ENCODE measurements at places on chromosomes 1 and 21. TPM values are rescaled to one million over a fixed set of nuclear protein-coding genes. Genes with fewer than 3 reads are reported as not detected.

- peak; percentile 85 for DNase-seq
- H3K4me1 ChIP-seq = peaks cover 57% of the 10 kb centered on the region
- H3K27me3 ChIP-seq = no peaks in the 10 kb centered on the region
- H3K36me3 ChIP-seq = no peaks in the 10 kb centered on the region
Measured at GRCh38 chr21:28771790-28772501, 220.7 kb downstream of the LTN1 start.

DNA sequence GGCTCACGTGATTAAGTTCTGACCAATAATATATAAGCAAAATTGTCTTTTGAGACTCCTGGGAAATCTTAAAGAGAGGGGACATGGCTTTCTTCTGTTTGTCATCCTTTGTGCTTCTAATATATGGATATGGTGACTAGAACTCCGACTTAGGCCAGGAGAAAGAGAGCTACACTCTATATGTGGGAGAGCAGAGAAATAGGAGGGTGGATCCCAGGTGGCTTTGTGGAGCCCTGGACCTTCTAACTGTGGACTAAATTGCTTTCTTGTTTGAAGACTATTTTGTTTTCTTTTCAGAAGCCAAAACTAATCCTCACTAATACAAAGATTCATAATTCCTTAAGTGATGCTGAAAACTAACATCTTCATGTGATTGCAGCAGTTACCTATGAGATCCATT lies 75.0 kb downstream of the CENPF start:
- H3K27me3 ChIP-seq = no peaks in the 10 kb centered on the region
- H3K4me1 ChIP-seq = no peaks in the 10 kb centered on the region
- no peaks in the 10 kb centered on the region for H3K36me3 ChIP-seq
- H3K27ac ChIP-seq = no peak overlapping the region
- H3K4me3 ChIP-seq = no peak overlapping the region

- H3K4me1 ChIP-seq = no peaks in the 10 kb centered on the region
- no peak overlapping the region for H3K27ac ChIP-seq
- no peaks in the 10 kb centered on the region for H3K36me3 ChIP-seq
- no peaks in the 10 kb centered on the region for H3K27me3 ChIP-seq
Measured at GRCh38 chr1:183764981-183765380, 39.9 kb upstream of the RGL1 start.

DNA sequence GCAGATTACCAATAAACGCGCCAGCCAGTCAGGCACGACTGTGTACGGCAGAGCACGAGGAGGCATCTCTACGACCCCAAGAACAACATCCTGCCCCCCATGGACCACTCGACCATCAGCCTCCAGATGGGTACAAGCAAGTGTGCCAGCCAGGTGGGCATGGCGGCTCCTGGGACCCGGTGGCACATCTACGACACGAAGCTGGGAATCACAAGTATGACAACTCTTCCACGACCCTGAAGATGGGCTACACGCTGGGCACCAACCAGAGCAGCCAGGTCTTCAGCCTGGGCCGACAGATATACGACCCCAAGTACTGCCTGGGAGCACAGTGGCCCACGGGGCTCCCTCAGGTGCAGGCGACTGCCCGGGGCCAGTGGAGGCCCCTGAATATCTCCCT lies 217.6 kb downstream of the POTED start:
- no peak overlapping the region for H3K27ac ChIP-seq
- H3K36me3 ChIP-seq = no peaks in the 10 kb centered on the region
- no peaks in the 10 kb centered on the region for H3K4me1 ChIP-seq
- H3K27me3 ChIP-seq = no peaks in the 10 kb centered on the region

DNA sequence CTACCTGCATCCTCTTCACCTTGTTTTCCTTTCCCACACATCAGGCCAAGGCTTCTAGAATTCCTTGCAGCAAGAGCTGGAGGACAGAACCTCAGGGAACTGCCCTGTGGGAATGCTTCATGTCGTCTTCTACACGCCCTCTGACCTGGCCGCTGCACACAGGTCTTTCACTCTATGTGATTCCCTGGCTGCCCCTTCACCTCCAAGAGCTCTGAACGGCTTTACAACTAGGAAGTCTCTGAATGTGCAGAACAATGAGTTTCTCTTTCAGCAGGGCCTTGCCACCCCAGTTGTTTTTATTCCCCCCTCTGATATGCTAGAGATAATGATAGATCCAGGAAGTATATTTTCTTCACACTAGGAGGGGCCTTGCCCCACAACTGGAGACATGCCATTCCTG lies 142.6 kb downstream of the CLIC6 start:
- no peak overlapping the region for H3K4me3 ChIP-seq
- no peaks in the 10 kb centered on the region for H3K36me3 ChIP-seq
- H3K27me3 ChIP-seq = no peaks in the 10 kb centered on the region
- peaks cover 2% of the 10 kb centered on the region for H3K4me1 ChIP-seq
- no peak overlapping the region for H3K27ac ChIP-seq
- no peak for DNase-seq

- no peaks in the 10 kb centered on the region for H3K36me3 ChIP-seq
- DNase-seq = no peak
- no peak overlapping the region for H3K4me3 ChIP-seq
- H3K27me3 ChIP-seq = no peaks in the 10 kb centered on the region
- H3K4me1 ChIP-seq = no peaks in the 10 kb centered on the region
Measured at GRCh38 chr1:86991549-86992186, 77.2 kb downstream of the HS2ST1 start.

- H3K36me3 ChIP-seq = no peaks in the 10 kb centered on the region
- no peak overlapping the region for H3K27ac ChIP-seq
- no peak overlapping the region for H3K4me3 ChIP-seq
- no peaks in the 10 kb centered on the region for H3K27me3 ChIP-seq
- no peaks in the 10 kb centered on the region for H3K4me1 ChIP-seq
Measured at GRCh38 chr1:182666706-182667105, 17.7 kb downstream of the RGS8 start.

GRCh38 chr1:8299963-8300362 lies 18.0 kb upstream of the SLC45A1 start:
- H3K36me3 ChIP-seq = no peaks in the 10 kb centered on the region
- DNase-seq = no peak
- H3K27ac ChIP-seq = no peak overlapping the region
- H3K27me3 ChIP-seq = no peaks in the 10 kb centered on the region
- H3K4me3 ChIP-seq = no peak overlapping the region

GRCh38 chr1:15902882-15903281 lies 55.4 kb downstream of the SPEN start:
- peaks cover 13% of the 10 kb centered on the region for H3K36me3 ChIP-seq
- H3K27me3 ChIP-seq = no peaks in the 10 kb centered on the region
- no peak overlapping the region for H3K4me3 ChIP-seq
- peak overlapping the region; percentile 78 for H3K27ac ChIP-seq
- DNase-seq = no peak
- peaks cover 25% of the 10 kb centered on the region for H3K4me1 ChIP-seq

GRCh38 chr1:217333939-217334338 lies 297.0 kb downstream of the GPATCH2 start:
- no peak for DNase-seq
- peaks cover 3% of the 10 kb centered on the region for H3K4me1 ChIP-seq
- H3K4me3 ChIP-seq = no peak overlapping the region

DNA sequence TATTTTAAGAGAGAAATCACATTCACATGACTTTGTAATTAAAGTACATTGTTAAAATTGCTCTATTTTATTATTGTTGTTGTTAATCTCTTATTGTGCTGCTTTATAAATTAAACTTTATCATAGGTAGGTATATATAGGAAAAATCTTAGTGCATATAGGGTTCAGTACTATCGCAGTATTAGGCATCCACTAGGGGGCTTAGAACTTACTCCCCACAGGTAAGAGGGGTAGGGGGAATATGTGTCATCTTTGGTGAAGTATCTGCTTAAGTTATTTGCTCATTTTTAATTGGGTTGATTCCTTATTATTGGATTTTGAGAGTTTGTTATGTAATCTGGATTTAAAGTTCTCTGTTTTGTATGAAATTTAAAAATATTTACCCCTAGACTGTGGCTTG lies 385.2 kb downstream of the DUSP10 start:
- no peak overlapping the region for H3K27ac ChIP-seq
- no peaks in the 10 kb centered on the region for H3K36me3 ChIP-seq
- H3K27me3 ChIP-seq = no peaks in the 10 kb centered on the region
- no peaks in the 10 kb centered on the region for H3K4me1 ChIP-seq
- H3K4me3 ChIP-seq = no peak overlapping the region

- DNase-seq = no peak
- H3K27ac ChIP-seq = no peak overlapping the region
- H3K27me3 ChIP-seq = no peaks in the 10 kb centered on the region
Measured at GRCh38 chr1:91700771-91701471, 185.0 kb downstream of the TGFBR3 start.

GRCh38 chr1:221988829-221989228 lies 246.9 kb upstream of the DUSP10 start:
- no peak overlapping the region for H3K27ac ChIP-seq
- H3K27me3 ChIP-seq = no peaks in the 10 kb centered on the region
- H3K36me3 ChIP-seq = no peaks in the 10 kb centered on the region
- H3K4me3 ChIP-seq = no peak overlapping the region
- DNase-seq = no peak

DNA sequence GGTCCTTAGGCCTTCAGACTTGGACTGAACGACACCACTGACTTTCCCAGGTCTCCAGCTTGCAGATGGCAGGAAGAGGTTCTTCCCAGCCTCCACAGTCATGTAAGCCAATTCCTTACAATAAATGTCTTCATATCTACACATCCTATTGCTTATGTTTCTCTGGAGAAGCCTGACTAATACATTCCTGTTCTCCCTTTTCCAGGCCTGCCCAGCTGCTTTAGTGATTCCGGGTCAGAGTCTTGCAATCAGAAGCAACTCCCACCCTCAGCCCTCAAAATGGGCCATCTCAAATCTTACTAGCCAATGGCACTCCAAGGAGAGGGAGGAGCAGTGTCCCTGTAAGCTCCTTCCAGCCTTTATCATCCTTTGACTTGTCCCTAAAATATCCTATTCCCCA lies 16.4 kb upstream of the CPT2 start:
- H3K27me3 ChIP-seq = no peaks in the 10 kb centered on the region
- no peaks in the 10 kb centered on the region for H3K36me3 ChIP-seq
- no peak overlapping the region for H3K27ac ChIP-seq
- H3K4me1 ChIP-seq = no peaks in the 10 kb centered on the region

- H3K36me3 ChIP-seq = no peaks in the 10 kb centered on the region
- H3K4me1 ChIP-seq = peaks cover 39% of the 10 kb centered on the region
- DNase-seq = no peak
Measured at GRCh38 chr1:164712131-164713036, 153.4 kb downstream of the PBX1 start.

The FCRL2 gene
- total RNA-seq = not detected

The FAM72C gene
- total RNA-seq = 1.2 TPM

The C1orf115 gene
- 18.4 TPM for total RNA-seq

The FCRL4 gene
- total RNA-seq = not detected

The PALMD gene
- 34.4 TPM for total RNA-seq

The RGS13 gene
- not detected for total RNA-seq

The RGS8 gene
- total RNA-seq = not detected

The RHEX gene
- total RNA-seq = 0.53 TPM

The SLC44A5 gene
- total RNA-seq = not detected

The PEAR1 gene
- total RNA-seq = 39.8 TPM
